CD4-positive, CD25-positive, alpha-beta regulatory T cell (primary cell): ENCODE measurements at places on chromosomes 12 and 14.

GRCh38 chr14:79871136-79871535 lies 340.2 kb downstream of the DIO2 start:
- no peak for DNase-seq

DNA sequence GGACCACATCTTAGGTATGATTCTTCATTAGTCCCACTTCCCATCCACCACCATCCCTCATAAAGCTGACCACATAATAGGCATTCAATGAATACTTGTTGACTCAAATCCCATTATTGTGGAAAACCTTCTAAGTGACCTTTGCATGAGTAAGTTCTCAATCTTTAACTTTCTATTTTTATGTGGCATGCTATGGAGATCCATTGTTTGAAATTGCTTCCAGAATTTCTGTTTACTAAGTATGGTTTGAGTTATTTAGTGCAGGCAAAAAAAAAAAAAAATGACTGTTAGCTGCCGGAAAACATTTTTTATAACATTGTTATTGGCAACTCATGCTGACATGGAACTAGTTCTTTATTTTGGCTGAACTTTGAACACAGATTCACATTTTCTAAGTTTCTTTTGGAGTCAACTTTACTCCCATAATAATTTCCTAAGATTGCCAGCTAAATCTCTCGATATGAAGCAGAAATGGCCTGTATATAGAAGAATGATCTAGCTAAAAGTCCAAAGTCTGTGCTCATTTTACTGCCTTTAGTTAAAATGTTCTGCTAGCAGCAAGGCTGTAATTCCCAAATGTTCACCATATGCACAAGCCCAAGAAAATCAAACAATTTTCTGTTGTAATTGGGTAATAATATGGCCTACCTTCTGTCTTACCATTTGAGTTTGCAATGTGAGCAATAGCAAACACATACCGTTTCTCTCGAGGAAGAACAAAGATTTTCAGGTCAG lies 77.9 kb downstream of the PTGER2 start:
- no peak for DNase-seq

DNA sequence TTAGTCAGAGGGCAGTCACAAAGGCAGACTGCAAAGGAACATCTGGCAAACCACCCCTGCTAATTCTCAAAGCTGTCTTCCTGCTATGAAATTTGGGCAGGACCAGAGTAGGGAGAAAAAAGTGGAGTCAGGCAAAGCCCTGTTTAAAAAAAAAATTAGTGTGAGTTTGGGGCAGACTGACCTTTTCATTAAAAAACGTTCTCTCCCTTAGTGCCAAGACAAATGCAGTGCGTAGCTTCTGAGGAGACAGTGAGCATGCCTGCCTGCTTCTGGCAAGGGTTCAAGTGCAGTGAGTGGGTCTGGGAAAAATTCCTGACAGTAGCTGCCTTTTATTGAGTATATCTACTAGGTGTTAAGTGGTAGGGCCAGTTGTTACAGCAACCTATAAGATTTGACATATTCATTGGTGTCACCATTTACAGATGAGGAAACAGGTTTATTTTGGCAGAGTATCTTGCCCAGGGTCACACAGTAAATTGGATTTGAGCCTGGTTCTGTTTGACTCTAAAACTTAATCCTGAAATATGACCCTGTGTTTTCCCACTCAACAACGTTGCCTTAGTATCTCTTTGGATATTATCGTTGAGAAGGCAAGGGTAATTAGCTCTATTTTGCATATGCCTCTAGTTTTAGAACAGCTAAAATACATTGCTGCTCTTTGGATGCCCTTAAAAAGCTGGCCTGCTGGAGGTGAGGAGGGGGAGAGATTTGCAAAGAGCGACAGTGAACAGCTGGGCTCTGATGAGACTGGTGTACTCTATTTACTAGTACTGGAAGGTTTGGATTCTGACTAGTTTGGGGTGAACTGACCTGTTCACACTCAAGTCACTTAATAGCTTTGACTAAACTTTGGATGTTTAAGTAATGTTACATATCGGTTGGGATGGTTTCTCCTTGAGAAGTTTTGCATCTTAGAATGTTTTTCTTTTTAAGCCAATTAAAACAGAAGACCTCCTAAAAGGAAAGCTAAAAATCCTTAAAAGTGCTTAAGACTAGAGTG lies 72.8 kb downstream of the PAPOLA start:
- no peak for DNase-seq

DNA sequence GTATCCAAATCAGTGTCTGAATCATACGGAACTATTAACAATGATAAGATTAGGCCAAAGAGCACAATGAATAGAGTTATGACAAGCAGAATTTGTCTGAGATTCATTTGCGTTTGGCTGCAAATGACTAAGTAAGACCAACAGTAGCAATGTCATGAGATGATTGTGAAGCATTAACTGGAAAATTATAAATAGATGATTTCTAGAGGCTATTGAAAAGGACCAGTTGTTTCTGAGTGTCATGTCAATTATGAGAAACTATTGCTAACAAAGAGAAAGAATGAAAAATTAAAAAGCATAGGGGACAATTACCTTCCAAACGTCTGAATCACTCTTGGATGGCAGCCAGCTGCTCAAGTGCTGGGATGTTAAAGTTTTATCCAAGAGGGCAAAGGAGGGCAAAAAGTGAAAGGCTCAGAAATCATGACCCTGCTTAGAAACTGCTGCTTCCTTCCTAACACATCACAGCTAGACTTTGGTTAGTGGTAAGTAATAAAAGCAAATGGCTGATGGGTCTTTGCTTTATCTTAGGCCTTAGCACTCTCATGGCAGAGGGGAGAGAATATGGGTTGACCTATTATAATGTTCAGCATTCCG lies 89.0 kb downstream of the AKAP6 start:
- DNase-seq: no peak

GRCh38 chr12:27207615-27208413 lies 36.3 kb upstream of the STK38L start:
- DNase-seq: no peak

- DNase-seq: no peak
Measured at GRCh38 chr14:84040101-84040500, 1489.8 kb upstream of the FLRT2 start.

- peak; percentile 39 for DNase-seq
Measured at GRCh38 chr14:98931911-98932310, 340.1 kb downstream of the BCL11B start.

DNA sequence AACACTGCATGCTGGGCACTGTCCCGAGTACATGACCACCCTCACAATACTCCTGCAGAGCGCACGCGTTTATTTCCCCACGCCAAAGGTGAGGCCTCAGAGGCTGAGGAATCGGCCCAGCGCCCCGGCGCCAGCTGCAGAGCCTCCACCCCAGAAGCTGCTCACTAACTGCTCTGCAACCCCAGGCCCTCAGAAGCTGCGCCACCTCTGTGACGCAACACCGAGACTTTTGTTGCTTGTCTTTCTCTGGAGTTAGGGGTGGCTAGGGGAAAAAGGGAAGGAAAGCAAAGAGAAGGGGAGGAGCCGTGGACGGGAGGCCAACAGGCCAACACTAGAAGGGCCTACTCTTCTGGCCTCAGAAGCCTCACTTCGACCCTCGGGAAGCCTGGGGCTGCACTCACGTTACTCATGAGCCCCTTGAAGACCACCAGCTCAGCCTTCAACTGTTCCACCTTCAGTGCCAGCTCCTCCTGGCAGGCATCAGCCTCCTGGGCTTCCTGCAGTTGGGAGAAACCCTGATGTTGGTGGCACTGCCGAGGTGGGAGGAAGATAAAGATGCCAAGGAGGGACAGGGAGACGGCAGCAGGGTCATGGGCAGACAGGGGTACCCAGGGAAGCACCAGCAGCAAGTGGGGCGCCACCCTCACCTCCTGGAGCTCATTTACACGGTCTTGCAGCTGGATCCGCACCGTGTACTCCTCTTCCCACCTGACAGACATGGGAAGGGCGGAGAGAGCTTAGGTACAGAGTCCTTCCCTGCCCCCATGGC lies 5.4 kb downstream of the IFFO1 start:
- DNase-seq: no peak

DNA sequence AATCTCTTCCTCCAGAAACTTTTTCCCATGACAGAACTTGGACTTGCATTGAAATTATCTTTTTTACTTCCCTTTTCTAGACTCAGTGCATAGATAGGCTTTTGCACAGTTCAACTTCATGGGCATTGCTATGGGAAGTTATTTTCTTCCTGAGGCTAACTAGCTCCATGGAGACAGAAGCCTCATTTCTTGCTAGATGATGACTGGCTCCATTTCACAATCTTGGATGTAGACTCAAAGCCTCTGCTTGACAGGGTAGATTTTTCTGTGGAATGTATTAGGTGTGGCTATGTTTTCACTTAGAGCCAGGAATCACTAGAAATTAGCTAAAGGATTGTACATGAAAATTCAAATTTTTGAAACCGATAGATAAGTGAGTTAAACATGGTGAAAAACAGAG lies 884.1 kb upstream of the MGAT4C start:
- DNase-seq: no peak

- DNase-seq: peak; percentile 46
Measured at GRCh38 chr14:91509083-91509877, 830 bp downstream of the PPP4R3A start.

DNA sequence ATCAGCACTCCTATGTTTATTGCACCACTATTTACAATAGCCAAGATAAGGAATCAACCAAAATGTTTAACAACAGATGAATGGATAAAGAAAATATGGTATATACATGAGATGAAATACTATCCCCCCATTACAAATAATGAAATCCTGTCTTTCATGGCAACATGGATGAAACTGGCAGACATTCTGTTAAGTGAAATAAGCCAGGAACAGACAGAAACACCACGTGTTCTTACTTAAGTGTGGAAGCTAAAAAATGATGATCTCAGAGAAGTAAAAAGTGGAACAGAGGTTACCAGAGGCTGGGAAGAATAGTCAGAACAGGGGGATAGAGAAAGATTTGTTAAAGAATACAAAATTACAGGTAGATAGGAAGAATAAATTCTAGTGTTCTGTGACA lies 113.7 kb upstream of the MDM1 start:
- DNase-seq: no peak

DNA sequence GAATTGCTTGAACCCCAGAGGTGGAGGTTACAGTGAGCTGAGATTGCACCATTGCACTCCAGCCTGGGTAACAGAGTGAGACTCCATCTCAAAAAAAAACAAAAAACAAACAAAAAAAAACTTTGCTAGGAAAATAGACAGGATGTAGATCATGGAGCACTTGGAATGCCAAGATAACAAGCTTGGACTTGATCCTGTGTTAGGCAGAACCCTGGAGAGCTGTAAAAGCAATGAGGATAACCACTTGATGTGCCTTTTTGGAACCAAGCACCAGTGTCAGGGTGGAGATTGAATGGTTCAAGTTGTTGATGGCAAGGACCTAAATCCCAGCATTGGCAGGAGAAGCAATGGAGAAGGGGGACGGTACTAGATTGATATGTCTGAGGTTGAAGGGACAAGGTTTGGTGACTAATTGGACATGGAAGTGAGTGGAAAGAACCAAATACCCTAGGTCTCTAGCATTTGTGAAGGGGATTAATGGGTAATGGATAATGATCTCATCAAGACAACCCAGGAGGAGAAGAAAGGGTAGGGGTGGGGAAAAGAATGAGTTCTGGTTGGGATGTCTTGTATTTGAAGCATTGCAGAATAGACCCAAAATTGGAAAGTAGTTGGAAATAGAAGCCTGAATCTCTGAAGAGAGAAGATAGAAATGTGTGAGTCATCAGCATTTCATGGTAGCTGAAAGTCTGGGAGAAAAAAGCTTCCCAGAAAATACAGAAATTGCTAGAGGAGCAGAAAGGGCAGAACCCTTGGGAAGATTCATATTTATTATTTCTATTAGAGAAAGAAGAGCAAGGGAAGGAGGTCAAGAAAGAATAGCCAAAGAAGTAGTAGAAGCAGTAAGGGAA lies 176.7 kb downstream of the NUAK1 start:
- no peak for DNase-seq

GRCh38 chr14:52937306-52937705 lies 13.5 kb downstream of the FERMT2 start:
- no peak for DNase-seq

- no peak for DNase-seq
Measured at GRCh38 chr12:111201036-111201435, 167.9 kb downstream of the PHETA1 start.

- DNase-seq: no peak
Measured at GRCh38 chr12:34390171-34390841, 368.0 kb downstream of the ALG10 start.

GRCh38 chr12:49558526-49558925 lies 9.4 kb downstream of the MCRS1 start:
- no peak for DNase-seq
